Neural crest cell (in vitro differentiated cells): ENCODE measurements at places on chromosomes 12 and 14. TPM values are rescaled to one million over a fixed set of nuclear protein-coding genes. Genes with fewer than 3 reads are reported as not detected.

The PPM1H gene
- total RNA-seq = 3.5 and 3.7 TPM in 2 replicates

The TPPP2 gene
- total RNA-seq = not detected in 2 replicates

The KRT6A gene
- total RNA-seq = not detected in 2 replicates

The KCNK10 gene
- 8.5 and 11.5 TPM in 2 replicates for total RNA-seq

The CLEC2A gene
- not detected in 2 replicates for total RNA-seq

The PGF gene
- 2.9 and 3.9 TPM in 2 replicates for total RNA-seq

The SMIM41 gene
- not detected in 2 replicates for total RNA-seq

The IKZF4 gene
- 42.3 and 45.5 TPM in 2 replicates for total RNA-seq

The REM2 gene
- 3.0 and 3.6 TPM in 2 replicates for total RNA-seq

The PIGH gene
- 19.9 and 23.0 TPM in 2 replicates for total RNA-seq

The OASL gene
- total RNA-seq = not detected in 2 replicates

The TCL1B gene
- total RNA-seq = not detected in 2 replicates

The RNASE3 gene
- total RNA-seq = not detected in 2 replicates

The IAPP gene
- total RNA-seq = 0.28 TPM in 1 of 2 replicates, not detected in the other

The SLC5A8 gene
- not detected in 2 replicates for total RNA-seq

The GPR132 gene
- total RNA-seq = not detected in 2 replicates

The CLECL1 gene
- not detected in 2 replicates for total RNA-seq

The C12orf50 gene
- 0.30 and 0.37 TPM in 2 replicates for total RNA-seq

The UBE3B gene
- total RNA-seq = 35.9 and 38.7 TPM in 2 replicates

The CMKLR1 gene
- 0.32 and 0.44 TPM in 2 replicates for total RNA-seq

The MIP gene
- not detected in 2 replicates for total RNA-seq

The NOVA1 gene
- 62.2 and 62.7 TPM in 2 replicates for total RNA-seq

The KRT72 gene
- not detected in 2 replicates for total RNA-seq

The ETFBKMT gene
- 1.3 and 2.2 TPM in 2 replicates for total RNA-seq

The TULP3 gene
- 28.8 and 30.2 TPM in 2 replicates for total RNA-seq

The GCH1 gene
- total RNA-seq = 3.8 and 4.3 TPM in 2 replicates

The SIVA1 gene
- total RNA-seq = 109 and 121 TPM in 2 replicates

The PROX2 gene
- not detected in 2 replicates for total RNA-seq

The RNASE1 gene
- 6.4 and 9.7 TPM in 2 replicates for total RNA-seq

The NGB gene
- not detected in 2 replicates for total RNA-seq

The PLEKHG7 gene
- not detected in 2 replicates for total RNA-seq

The CNTN1 gene
- 0.77 and 1.0 TPM in 2 replicates for total RNA-seq

The INHBC gene
- 0.14 TPM in 1 of 2 replicates, not detected in the other for total RNA-seq

The TMPRSS12 gene
- not detected in 2 replicates for total RNA-seq
